ENCODE measurements at places on chromosomes 3 and 15.

DNA sequence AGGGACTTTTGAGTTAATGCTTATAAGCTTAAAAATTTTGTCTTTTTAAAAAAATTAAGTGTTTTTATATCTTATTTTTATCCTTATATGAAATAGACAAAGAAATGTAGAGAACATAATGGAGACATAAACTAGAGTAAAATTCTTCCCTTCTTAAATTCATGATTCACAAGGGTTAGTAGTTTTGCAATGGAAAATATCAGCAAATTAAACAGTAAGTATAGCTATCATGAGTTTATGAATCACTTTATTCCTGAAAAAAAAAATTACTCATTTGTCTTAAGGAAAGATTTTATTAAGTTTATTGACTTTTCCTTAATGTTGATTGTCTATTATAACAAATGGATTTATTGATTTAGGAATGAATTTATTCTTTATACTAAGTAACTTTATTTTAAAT lies 4.3 kb downstream of the ATP6V1A start:
- no peak for DNase-seq

DNA sequence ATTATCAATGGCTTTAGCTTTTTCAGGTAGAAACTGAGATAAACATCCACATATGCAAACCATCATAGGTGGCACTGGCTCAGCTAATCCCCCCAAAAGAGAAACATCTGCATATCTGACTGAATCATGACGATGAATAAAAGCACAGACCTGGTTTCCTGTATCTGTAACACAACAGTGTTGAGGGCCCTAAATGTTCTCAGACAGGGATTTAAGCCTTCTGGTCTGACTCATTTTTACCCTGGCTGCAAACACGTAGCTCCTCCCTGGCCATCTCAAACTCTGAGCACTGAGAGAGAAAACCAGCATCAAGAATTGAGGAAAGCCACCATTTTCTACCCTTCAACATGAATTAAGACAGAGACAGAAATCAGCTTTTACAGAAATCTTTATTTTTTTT lies 35.2 kb downstream of the GLB1 start:
- DNase-seq: no peak

DNA sequence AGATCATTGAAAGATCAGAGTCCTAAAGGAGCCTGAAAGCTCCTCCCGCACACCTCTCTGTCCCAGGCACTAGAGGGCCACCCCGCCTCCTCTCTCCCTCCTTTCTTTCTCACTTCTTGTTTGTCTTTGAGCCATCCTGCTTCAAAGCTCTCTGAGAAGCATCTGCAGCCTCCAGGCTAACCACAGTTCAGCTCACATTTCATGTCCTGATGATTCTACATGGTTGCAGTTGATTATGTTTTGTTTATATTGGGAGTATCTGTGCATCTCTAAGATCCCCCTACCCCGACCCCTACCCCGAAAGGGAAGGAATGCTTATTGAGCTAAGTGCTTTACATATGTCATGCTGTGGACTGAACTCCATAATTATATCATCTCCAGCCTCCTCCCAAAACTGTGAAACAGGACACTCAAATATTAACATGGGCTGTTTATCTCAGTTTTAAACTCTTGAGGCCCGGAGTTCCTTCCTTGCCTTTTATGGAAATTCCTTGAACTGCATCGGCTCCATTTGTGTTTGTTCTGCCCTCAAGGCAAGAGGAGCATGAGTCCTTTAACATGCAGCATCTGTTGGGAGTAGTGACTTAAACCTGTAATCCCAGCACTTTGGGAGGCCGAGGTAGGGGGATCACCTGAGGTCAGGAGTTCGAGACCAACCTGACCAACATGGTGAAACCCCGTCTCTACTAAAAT lies 30.9 kb downstream of the MGLL start:
- DNase-seq: peak; percentile 29

DNA sequence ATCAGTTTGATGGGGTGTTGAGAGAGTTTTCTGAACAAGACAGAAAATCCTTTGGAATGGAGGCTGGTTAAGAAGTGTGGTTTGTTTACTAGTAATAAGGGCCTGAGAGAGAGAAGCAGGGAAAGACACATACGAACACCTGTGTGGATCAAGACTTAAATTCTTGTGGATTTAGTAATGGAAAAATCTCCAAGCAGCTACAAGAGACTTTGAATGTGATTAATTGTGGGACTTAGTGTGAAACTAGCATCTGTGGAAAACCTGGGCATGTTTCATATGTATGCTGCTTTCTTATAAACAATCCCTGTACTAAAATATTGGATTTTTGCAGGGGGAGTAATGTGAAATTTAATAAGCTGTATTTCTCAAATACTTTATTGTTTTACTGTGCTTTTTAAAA lies 399.1 kb downstream of the SI start:
- DNase-seq: no peak

DNA sequence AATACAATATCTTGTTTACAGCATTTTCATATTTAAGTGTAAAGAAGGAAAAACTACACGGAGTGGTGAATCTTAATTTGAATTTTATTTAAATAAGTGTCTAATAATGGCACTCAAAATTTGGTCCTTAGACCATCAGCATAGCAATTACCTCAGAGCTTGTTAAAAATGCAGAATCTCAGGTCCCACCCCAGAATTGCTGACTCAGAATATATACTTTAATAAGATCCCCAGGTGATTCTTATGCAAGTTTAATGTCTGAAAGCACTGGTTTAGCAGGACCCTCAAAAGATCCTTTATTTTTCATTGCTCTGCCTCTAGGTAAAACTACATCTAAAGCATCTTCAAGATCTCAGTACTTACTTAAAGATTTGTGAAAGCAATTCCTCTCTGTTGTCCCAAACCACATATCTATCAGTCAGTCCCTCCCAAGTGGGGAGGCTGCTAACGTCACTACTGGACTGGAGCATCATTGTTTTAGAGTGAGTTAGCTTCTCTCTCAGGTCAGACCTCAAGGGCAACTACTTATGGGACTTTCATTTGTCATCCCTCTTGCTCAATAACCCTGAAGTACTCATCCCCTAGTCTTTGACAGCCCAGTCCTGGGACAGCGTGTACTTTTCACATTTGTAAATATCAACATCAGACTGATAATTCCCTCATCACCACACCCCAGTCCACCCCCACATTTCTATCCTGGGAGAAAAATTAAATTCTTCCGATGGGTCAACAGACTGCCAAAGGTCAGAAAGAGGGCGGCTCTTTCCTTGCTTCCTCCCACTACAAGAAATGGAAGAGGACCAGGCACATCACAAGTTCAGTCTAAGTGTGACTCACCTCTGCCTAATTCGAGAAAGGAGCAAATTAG lies 76.7 kb downstream of the CBLB start:
- DNase-seq: peak; percentile 33

DNA sequence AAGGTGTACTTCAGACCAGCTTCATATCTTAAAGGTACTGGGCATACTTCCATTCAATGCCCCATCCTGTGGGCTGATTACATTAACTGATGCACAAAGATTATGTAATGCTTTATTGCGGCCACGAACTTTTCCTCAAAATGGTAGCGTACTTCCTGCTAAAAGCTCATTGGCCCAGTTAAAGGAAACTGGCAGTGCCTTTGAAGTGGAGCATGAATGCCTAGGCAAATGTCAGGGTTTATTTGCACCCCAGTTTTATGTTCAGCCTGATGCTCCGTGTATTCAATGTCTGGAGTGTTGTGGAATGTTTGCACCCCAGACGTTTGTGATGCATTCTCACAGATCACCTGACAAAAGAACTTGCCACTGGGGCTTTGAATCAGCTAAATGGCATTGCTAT lies 3.4 kb downstream of the SKIL start:
- DNase-seq: no peak

GRCh38 chr3:155957412-155957880 lies 87.0 kb downstream of the GMPS start:
- no peak for DNase-seq

- DNase-seq: peak; percentile 11
These were observed 96.2 kb upstream of the NR2F2 start for GRCh38 chr15:96234109-96234892.

DNA sequence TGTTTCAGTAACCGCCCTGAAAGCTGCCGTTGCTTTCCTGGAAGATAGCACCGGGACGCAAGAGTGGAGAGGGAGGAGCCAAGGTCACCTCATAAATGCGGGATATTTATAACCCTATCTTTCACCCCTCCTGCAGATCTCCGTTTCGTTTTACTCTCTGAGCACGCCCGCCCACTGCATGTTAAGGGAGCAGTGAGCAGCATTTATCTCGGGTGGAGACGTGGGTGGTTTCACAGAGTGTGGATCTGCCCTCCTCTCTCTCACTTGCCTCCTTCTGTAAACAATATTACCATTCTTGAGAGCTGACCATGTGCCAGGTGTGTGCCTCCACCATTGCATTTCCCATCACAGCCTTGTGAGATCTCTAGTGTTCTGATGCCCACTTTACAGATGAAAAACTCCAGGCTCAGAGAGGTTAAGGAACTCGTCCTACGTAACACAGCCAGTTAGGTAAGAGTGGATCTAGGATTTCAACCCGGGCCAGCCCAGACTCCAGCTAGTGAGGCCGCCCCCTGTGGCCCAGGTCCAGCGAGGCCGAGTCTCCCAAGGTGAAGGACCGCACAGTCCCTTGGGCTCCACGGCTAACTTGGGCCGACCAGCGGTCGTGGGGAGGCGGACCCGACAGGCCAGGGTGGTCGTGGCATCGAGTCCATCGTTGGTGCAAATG lies 16.9 kb upstream of the SEMA4B start:
- DNase-seq: peak; percentile 95

- DNase-seq: no peak
These were observed 8.3 kb downstream of the POLG start for GRCh38 chr15:89326316-89326715.

- DNase-seq: no peak
These were observed 24.1 kb downstream of the CCDC54 start for GRCh38 chr3:107401301-107401700.

DNA sequence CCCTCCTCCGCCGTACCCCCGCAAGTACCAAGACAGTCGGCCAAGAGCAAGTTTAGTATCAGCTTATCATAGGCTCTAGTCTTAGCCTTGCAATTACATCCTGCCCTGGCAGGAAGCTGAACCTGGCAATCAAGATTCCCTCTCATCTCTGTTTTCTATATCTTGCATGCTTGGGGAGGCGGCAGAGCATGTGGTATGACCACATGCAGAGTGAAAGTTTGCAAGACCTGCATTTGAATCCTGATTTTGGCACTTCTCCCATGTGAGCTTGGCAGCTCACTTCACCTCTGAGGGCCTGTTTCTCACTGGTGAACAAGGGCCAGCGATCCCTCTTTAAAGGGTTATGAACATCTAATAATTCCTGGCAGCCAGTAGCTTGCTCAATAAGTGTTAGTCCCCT lies 106.1 kb upstream of the FRMD4B start:
- no peak for DNase-seq

- DNase-seq: no peak
These were observed 480.7 kb upstream of the SUCLG2 start for GRCh38 chr3:68135067-68135466.

- DNase-seq: peak; percentile 37
These were observed 7.1 kb upstream of the TTC14 start for GRCh38 chr3:180594631-180595558.

GRCh38 chr3:95356764-95357501 lies 1294.1 kb downstream of the NSUN3 start:
- DNase-seq: no peak

- DNase-seq: no peak
These were observed 407.1 kb downstream of the VPS13C start for GRCh38 chr15:61653110-61653509.

- no peak for DNase-seq
These were observed 7.2 kb upstream of the MAP4 start for GRCh38 chr3:48023377-48023776.

DNA sequence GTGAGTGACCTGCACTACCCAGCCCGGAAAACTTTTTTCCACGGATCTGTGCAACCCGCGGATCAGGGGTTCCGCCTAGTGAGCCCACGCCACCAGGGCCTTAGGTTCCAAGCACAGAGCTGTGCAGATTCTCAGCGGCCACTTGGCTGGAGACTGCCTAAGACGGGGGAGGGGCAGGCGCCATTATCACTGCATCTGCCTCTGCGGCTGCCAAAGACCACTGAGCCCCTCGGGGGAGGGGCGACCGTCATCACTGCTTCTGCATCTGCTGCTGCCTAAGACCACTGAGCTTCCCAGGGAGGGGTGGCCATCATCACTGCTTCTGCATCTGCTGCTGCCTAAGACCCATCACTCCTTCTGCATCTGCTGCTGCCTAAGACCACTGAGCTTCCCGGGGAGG lies 460.2 kb downstream of the OCA2 start:
- no peak for DNase-seq

DNA sequence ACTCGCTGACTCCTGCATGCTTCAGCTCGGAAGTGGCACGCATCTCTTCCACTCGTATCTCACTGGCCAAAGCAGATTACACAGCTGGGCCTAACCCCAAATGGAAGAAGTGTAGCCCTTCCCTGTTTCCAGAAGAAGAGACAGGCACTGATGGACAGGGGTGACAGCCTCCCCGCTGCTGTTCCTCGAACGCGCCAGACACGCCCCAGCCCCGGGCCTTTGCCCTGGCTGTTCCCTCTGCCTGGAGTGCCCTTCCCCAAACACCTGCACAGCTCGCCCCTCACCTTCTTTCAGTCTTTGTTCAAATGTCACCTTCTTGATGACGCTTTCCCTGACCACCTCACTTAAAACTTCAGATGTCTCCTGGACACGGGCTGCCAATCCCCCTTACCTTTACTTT lies 26.0 kb upstream of the CYP11A1 start:
- no peak for DNase-seq

GRCh38 chr15:59268168-59268851 lies 61.7 kb downstream of the LDHAL6B start:
- no peak for DNase-seq
